ENCODE measurements at places on chromosomes 11 and 22. TPM values are rescaled to one million over a fixed set of nuclear protein-coding genes. Genes with fewer than 3 reads are reported as not detected.

DNA sequence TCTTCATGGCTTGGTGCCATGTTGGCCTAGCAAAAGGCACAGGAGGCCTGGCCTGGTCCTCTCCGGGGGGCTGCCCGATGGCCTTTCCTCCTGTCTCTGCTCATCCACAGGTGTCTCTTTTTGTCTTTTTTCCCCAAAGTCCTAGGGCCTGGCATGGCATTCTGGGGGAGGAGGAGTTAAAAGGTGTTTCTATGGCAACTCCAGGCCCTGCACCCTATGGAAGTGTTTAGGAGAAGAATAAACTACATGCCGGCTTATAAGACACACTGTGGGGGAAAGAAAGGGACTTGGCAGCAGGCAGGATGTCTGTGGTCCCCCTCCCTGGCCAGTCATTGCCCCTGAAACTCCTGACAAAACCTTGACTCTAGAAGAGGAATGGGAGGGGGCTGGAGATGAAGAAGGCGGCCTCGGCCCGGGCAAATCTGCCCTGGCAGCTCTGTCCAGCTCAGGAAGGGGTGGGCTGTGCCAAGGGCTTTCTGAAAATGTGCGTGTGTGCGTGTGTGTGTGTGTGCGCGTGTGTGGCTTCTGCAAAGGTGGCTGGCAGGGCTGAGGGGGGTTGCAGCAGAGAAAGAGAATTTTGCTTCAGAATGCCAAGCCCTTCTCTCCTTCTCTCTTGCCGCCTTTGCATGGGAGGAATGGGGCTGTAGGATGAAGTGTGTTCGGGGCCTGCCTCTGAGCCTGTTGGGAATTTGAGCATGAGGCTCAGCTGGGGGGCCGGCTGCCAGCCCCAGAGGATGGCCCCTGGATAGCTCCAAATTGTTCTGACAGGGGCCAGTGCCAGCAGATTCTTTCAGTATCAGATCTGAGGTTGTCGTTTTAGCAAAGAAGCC lies 3.2 kb downstream of the TIMP3 start:
- no peak for DNase-seq

GRCh38 chr22:38415046-38415445 lies 40.0 kb downstream of the KCNJ4 start:
- no peak for DNase-seq

DNA sequence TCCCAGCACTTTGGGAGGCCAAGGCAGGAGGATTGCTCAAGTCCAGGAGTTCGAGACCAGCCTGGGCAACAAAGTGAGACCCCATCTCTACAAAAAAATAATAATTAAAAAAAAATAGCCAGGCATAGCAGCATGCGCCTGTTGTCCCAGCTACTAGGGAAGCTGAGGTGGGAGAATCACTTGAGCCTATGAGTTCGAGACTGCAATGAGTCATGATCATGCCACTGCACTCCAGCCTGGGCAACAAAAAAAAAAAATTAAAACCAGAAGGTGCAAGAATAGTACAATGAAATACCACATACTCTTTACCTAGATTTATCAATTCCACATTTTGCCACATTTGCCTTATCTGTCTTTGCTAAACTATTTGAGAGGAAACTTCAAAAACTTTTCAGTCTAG lies 8.2 kb downstream of the DPF2 start:
- no peak for DNase-seq

GRCh38 chr11:84673753-84674152 lies 953.4 kb downstream of the DLG2 start:
- DNase-seq, result no peak

- DNase-seq, result no peak
Observed at GRCh38 chr11:69333149-69333710, 39.3 kb downstream of the MYEOV start.

The TEX54 gene
- total RNA-seq, result 0.42 TPM

The CBY1 gene
- total RNA-seq, result 9.8 TPM

GRCh38 chr11:108340973-108341372 lies 118.1 kb downstream of the ATM start:
- no peak for DNase-seq

The TRIM22 gene
- total RNA-seq, result 73.4 TPM

The CCDC87 gene
- 0.09 TPM for total RNA-seq

DNA sequence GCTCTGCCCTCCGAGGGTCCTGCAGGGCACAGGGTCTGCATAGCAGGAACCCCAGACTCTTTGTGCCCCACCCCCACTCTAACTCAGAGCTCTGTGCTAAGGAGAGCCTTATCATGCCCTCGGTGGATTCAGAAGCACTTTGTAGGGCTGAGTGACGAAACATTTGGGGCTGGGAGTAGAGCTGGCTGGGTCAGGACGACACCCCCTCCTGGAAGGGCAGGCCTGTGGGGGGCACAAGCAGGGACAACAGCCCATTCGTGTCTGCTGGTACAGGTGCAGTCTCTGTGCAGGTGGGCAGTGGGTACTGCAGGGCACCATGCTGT lies 8.9 kb downstream of the APOBEC3A start:
- DNase-seq, result no peak

GRCh38 chr11:130653838-130654636 lies 205.6 kb downstream of the ADAMTS15 start:
- DNase-seq, result no peak

DNA sequence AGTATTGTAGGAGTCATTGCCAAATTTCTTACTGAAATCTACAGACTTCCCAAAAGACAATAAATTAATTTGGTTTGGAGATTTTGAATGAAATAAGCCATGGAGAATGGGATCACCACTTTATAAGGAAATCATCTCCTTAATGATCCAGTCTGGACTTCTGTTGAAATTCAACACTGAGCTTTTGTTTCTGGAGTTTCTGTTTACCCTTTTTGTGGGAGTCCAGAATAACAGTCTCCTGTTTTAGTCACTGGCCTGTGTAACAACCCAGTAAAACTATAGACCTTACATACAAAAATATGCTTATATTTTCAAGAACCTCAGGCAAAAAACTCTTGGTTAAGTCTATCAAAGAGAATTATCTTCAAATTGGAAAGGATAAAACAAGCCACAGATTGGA lies 321.7 kb upstream of the PLET1 start:
- no peak for DNase-seq

- no peak for DNase-seq
Observed at GRCh38 chr11:34642001-34642554, 21.2 kb downstream of the EHF start.

The C11orf42 gene
- total RNA-seq, result not detected

DNA sequence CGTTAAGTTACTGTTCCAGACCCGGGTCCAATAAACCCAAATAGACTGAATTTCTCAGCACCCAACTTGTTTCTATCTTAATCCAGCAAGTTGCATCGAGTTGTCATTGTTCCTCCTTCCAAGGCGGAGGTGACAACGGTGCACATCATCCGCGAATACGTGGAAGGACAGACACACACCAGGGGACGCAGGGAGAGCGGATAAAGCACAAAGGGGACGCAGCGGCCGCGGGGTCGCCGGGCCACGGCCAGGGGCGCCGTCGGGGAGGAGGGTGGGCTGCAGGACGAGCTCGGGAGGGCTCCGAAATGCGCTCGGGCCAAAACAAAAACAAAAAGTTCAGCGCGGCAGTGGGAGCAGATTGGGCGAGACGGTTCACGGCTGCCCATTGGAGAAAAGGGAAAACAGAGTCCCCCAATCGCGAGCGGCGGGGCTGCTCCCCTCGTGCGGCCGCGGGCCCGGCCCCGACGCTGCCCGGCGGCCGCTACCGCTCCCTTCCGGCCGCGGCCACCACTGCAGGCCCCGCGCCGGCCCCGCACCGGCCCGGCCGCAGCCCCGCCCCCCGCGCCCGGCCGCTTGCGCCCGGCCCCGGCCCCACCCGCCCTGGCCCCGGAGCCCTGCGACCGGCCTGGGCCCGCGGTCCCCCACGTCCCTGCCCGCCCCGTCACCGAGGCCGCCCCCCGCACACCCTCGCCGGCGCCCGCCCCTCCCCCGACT lies 518 bp downstream of the KMT5B start:
- DNase-seq, result peak; percentile 77

The SOX6 gene
- not detected for total RNA-seq

The HTR3B gene
- not detected for total RNA-seq

GRCh38 chr11:11252403-11252802 lies 100.6 kb downstream of the CSNK2A3 start:
- no peak for DNase-seq

GRCh38 chr22:29883045-29883774 lies at the start of gene MTMR3:
MTMR3 (plus strand) TSS chr22:29883174; CDS start chr22:29971060, 87,886 bp downstream.
- DNase-seq, result peak; percentile 95

The SULT4A1 gene
- total RNA-seq, result 0.14 TPM

DNA sequence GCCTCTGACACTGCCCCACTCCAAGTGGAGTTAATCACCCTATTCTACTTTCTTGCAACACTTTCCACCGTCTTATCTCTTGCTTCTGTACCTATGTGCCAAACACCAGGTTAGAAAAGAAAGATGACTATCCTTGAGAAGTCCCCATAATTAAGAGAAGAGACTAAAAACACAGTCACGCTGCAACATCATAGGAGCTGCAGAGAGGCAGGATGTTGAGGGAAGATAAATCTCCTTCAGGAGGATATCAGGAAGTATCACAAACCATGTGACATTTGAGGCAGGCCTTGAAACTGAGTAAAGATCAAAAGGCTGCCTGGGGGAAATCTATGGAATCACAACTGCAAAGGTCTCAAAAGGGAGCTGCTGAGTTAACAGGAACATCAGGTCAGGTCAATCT lies 24.8 kb downstream of the GAB2 start:
- no peak for DNase-seq

DNA sequence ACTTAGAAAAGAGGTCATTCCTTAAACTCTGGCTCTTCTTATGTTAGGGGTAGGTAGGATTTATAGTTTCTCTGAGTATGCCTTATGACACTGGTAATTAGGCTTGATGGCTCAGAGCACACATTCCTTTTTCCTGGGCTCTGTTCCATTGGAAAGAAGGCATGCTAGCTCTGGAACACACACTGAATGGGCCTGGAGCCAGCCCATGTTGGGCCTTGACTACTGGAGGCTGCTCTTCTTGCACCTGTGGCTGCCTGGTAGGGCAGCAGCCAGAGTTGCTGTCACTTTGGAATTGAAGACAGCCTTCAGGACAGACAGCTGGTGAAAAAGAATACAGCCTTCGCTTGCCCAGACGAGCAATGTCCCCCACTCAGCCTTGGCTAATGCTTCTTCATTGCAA lies 18.2 kb downstream of the MCAM start:
- DNase-seq, result no peak

- DNase-seq, result no peak
Observed at GRCh38 chr22:20466659-20467379, 28.8 kb downstream of the KLHL22 start.

GRCh38 chr11:127392575-127392974 lies 392.0 kb upstream of the KIRREL3 start:
- no peak for DNase-seq

- no peak for DNase-seq
Observed at GRCh38 chr11:36095716-36096115, 151.9 kb downstream of the LDLRAD3 start.

DNA sequence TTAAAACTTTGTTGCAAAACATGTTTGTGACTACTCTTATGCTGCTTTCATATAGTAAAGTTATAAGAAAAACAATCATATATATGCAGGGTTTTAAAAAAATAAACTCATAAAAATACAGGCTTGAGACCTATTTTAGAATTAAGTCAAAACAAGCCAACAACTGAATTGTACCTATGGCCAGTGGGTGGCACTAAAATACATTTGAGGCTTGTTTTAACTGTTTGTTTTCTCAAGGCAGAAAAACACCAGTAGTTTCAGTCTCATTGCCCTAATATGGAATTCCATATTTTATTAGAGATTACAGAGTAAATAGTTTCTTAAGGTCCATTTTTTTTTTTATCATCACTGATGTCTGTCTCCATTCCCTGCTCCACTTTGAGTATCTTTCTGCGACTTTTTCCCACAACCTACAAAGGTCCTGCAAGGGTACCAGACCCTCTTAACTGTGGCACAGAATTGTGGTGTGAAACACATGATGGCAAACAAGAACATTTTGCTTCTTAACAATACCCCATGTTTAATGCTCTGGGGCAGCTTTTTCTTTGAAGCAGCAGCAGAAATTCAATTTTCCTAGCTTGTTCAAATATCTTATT lies 8.5 kb upstream of the CCDC89 start:
- DNase-seq, result peak; percentile 16
